Brain microvascular endothelial cell (primary cell): ENCODE measurements at places on chromosomes 12 and 14.

GRCh38 chr14:42374332-42374731 is 767.7 kb downstream of the LRFN5 start:
- no peak for DNase-seq

DNA sequence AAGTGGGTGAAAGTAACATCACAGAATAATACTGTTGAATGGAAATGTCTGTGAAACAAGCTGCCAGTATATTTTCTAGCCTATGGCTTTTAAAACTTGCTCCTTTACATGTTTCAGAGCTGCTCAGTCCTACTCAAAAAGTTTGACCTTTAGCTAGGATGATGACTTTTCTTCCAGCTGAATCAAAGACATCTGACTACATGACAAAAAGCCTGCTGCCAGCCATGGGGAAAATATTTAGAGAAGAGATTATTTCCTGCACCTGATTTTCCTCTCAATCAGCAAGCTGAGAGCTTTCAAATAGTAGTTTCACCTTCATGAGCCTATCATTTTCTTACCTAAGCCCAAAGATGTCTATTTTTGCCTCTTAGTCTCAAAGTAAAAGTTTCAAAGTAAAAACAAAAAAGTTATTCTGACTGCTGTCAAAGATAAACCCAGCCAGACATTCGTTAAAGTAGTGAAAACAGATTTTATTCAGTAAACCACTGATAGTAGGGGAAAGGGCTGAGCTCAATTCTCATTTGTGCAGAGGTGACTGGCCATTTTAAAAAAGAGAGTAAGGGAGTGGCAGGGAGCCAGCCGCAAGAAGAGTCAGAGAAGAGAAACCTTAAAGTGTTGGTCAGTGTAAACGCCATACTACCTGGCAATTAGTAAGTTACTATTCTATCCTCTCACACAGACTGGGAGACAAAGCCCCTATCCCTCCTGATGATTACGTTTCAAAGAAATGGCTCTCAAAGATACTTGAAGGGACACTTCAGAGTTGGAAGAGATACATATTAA is 2.2 kb downstream of the ATP6V1D start:
- DNase-seq = no peak

DNA sequence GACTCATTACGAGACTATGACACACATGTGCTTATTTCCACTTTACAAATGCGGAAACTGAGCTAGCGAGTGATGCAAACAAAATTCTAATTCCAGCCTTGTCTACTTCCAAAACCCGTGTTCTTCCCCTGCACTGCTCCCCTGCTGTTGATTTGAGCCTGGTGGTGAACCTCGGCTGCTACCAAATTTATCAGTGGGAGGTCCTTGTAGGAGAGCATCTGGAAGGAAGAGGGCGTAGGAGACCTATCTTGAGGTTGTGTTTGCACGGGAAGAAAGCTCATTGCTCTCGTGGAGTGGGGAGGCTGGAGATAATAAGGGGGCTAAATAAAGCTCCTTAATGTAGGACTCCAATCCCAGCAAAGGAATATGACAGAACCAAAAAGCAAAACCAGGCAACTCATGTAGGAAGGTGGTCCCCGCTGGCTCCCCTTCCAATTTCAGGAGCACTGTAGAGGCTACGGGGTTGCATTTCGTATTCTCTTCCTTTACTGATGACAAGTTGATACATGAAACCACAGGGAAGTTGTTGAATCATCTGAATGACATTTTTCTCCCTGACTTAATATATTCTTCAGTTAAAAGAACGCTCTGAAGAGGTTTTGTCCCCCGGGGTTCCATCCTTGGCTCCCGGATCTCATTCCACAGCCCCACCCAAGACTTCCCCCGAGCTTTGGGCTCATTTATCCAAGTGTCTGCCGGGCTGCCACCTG is 52.6 kb downstream of the FZD10 start:
- no peak for DNase-seq

DNA sequence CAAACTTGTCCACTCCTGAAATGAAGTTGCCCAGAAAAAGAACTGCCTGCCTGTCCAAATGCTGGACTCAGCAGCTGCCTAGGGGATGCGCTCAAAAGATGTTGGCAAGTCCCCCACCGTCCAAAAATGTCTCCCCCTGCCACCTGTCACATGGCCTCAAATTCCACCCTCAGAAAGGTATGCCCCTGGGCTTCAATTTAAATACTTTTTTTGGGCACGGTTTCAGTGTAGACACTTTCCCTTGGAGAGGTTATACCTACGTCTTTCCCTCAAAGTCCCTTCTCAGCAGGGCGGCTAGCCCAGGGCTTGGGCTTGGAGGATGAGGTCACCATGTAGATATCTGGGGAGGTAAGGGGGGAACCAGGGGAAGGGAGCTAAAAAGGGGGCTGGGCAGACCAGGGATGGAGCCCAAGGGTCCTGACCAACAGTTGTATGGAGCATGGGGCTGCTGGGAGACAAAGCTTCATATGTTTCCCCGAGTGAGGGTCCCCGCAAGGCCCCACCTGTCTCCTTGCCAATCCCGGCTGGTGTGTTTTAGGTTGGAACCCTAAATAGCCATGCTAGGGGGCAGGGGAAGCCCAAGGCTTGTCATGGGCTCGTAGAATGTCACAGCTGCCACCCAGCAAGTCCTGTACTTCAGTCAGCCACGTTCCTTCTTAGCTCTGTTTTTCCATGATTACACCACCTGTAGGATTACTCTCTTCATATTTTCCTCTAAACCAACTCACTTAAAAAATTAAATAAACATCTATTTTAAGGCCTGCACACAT is 131.2 kb upstream of the TBX3 start:
- no peak for DNase-seq

DNA sequence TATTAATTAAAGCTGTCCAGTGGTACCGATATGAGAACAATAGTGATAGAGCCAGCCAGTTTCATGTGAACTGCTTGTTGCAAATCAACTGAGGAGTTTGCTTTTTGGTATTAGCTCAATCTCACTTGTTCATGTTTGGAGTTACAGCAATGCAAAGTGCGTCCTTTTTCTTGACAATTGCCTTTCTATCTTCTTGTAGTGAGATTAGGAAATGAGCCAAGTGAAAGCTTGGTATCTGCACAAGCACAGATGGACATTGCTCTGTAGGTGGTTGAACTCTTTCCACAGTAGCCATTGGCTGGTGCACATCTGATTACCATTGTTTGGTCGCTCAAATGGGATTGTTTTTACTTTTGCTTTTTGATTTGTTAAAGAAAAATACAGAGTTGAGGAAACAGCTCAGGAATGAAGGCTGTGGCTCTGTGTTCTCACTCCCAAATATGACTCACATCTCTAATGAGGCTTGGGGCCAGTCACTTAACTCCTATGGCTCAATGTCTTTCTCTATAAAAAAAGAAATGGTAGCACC is 241.4 kb downstream of the BMP4 start:
- DNase-seq = peak; percentile 46

DNA sequence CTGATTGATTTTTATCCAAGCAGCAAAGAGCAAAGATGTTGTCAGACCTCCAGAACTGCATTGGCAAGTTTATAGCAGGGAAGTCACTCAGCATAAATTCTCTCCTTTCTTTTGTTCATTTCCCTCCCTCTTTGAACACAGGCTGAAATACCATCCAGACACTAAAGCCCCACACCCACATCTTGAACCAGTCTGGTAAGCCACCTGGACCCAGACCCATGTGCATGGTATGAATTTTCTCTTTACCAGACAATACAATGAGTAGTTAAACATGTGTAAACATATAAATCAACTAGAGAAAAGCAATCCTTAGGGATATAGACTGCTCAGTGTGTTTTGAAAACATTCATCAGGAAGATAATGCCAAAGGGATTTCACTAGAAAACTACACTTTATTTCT is 488.3 kb upstream of the FLRT2 start:
- no peak for DNase-seq

- DNase-seq = no peak
Measured at GRCh38 chr14:98819867-98820206, 452.2 kb downstream of the BCL11B start.

- no peak for DNase-seq
Measured at GRCh38 chr14:35299708-35300107, 7.5 kb downstream of the PSMA6 start.

GRCh38 chr14:74654931-74655330 is 42.9 kb upstream of the LTBP2 start:
- no peak for DNase-seq

DNA sequence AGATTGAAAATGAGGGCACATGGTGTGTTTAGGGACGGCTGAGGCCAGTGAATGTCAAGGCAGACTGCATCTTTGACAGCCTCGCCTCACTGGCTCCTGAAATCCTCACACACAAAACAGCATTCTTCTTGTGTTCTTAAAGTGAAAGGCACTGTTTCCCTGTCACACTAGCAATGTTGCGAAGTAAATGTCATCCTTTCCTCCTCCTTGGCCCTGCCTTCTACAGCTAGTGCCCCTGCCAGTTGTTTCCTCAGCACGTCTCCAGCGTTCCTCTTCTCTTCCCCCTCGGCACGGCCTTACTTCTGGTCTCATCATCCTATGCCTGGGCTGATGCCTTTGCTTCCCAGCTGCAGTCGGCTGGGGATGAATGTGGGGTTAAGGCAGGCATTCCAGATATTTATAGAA is 129.4 kb upstream of the DNM1L start:
- DNase-seq = peak; percentile 54

GRCh38 chr12:11875414-11875935 is 195.3 kb upstream of the BCL2L14 start:
- DNase-seq = no peak

DNA sequence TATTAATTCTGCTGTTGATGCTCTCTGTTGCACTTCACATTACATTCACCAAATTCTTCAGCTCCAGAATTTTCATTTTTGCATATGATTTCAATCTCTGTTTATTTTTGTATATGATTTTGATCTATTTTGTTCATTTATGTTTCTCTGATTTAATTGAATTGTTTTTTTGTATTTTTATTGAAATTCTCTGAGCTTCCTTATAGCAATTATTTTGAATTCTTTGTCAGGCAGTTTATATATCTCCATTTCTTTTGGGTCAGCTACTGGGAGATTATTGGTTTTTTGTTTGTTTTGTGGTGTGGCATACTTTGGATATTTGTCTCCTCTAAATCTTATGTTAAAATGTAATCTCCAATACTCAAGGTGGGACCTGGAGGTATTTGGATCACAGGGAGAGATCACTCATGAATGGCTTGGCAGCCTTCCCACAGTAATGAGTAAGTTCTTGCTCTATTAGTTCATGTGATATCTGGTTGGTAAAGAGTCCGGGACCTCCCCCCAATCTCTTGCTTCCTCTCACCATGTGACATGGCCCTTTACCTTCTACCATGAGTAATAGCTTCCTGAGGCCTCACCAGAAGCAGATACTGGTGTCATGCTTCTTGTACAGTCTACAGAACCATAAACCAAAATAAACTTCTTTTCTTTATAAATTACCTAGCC is 8.7 kb upstream of the TCL1A start:
- DNase-seq = no peak

DNA sequence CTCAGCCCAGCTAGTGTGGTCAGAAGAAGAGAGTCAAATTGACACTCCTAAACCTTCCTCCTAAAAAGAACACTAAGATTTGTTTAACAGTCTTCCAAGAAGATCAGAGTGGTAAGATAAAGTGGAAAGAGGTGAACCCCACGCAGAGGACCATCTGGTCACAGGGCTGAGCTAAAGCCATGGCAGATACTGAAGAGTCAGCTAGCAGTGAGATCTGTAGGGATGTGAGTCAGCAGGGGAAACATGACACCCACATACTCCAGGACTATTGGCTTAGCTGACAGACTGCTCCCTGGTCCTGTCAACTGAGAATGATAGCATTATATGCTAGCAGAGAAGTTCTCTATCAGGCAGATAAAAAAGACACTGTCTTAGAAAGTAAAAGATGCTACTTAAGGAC is 269.4 kb upstream of the ALG10 start:
- DNase-seq = no peak

- DNase-seq = no peak
Measured at GRCh38 chr14:68974759-68975347, 4.2 kb downstream of the ACTN1 start.

GRCh38 chr14:40119321-40119720 is 687.1 kb upstream of the FBXO33 start:
- DNase-seq = no peak

GRCh38 chr12:7645395-7646177 is 20.1 kb downstream of the APOBEC1 start:
- DNase-seq = peak; percentile 42

DNA sequence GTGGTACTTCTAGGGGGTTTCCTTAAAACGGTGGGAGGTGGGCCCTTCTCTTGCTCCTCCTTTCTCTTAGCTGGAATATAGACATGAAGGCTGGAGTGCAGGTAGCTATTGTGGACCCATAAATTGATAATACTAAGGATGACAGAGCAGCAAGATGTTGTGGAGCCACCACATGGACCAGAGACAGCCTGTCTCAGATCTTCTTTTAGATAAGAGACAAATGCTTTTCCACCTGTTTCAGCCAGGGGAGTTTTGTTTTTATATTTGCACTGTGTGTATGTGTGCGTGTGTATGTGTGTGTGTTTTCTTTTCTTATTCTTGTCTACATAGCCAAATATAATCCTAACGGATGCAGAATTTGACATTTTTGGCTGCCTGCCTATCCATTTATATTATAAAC is 62.9 kb upstream of the HIF1A start:
- no peak for DNase-seq

- no peak for DNase-seq
Measured at GRCh38 chr12:71276541-71276940, 118.7 kb upstream of the TSPAN8 start.

GRCh38 chr14:26206640-26207039 is 391.2 kb downstream of the NOVA1 start:
- DNase-seq = no peak

DNA sequence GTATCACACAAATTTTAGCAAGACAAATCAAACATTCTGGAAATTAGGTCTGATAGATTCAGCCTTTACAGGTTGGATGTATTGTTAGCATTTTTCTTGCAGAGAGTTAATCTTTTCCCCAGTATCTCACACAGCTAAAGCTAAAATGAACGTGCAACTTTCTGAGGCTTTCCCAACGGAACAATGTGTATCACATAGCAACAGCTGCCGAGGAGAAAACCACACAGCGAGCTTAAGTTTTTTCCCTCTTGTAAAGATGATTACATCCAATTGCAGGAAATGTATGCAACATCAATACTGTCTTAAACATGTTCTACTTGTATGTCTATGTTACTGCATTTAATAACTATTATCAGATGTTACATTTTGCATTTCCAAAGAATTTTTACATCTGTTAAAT is 182.2 kb downstream of the CCDC59 start:
- peak; percentile 2 for DNase-seq

GRCh38 chr12:15256761-15257160 is 35.5 kb upstream of the RERG start:
- no peak for DNase-seq

DNA sequence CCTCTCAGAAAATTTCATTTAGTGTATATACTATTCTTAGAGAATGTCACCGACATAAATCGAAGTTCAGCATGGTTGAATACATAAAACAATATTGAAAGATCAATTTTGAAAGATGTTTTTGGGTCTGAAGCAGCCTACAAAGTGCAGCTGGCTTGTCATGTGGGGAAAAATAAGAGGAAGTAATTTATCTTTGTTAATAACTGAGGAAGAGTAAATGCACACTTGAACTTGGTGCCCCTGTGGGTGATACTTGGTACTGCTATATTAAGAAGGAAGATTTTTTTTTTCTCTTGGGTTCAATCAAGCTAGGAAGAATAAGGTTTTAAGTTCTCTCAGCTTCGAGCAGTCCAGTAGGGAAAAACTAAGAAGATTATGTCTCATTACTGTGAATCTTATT is 661.3 kb downstream of the RPL10L start:
- DNase-seq = no peak

GRCh38 chr12:25482625-25483024 is 70.5 kb downstream of the LMNTD1 start:
- no peak for DNase-seq
